ENCODE measurements at places on chromosomes 12 and 14.

- peak; percentile 45 for DNase-seq
Observed at GRCh38 chr12:98745578-98746391, 100.7 kb downstream of the APAF1 start.

GRCh38 chr14:103108749-103109207, 14.3 kb downstream of the EXOC3L4 start:
- peak; percentile 77 for DNase-seq

DNA sequence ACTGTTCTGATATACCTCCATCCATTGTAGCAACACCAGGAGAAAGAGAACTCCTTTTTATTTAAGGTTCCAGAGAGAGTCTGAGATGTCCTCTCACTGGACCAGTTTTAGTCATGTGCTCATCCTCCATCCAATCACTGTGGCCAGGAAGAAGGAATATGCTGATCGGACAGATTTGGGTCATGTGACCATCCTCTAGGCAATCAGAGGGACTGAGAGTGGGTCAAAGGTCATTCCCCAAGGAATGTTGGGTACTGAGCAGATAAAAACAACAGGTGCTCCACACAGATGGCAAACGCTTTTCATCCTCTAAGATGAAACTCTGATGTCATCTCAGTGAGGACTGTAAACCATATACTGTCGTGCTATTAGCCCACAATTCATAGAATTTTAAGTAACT, 28.8 kb upstream of the RPH3A start:
- DNase-seq, result no peak

- no peak for DNase-seq
Observed at GRCh38 chr12:14558473-14558959, 9.2 kb downstream of the PLBD1 start.

DNA sequence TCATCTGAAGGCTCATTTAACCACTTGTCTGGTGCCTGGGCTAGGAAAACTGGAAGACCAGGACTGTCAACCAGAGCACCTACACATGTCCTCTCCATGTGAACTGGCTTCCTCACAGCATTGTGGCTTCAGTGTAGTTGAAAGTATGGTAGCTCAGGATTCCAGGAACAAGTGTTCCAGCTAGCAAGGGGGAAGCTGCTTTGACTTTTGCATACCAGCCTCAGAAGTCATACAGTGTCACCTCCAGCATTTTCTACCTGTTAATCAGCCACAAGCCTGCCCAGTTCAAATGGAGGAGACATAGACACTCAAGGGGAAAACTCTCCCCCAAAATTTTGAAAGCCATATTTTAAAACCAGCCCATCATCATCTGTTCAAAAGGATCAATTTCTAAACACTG, 212.8 kb upstream of the CAND1 start:
- DNase-seq, result no peak

DNA sequence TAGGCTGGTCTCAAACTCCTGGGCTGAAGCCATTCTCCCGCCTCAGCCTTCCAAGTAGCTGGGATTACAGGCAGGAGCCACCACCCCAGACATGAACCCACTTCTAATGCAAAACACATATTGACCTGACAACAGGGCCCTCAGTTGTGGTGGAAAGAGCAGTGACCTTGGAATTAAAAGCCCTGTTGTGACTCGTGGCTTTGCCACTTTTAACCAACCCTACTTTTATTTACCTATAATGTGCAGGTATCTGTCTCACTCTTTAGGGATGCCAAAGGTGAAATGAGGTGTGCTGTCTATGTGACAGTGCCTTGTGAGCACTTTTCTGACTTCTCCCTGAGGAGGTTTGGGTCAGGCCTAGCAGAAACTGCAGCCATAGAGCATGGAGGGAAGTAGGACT, 132.8 kb upstream of the DNM1L start:
- DNase-seq, result no peak

- DNase-seq, result no peak
Observed at GRCh38 chr14:84894254-84894653, 635.7 kb upstream of the FLRT2 start.
